ENCODE measurements at places on chromosomes 12 and 14. TPM values are rescaled to one million over a fixed set of nuclear protein-coding genes. Genes with fewer than 3 reads are reported as not detected.

ARMH4 gene
- total RNA-seq = 1.1 TPM

RDH16 gene
- under 0.01 TPM for total RNA-seq

NAP1L1 gene
- 85.6 TPM for total RNA-seq

LTB4R gene
- 13.5 TPM for total RNA-seq

CMA1 gene
- total RNA-seq = not detected

RPL10L gene
- total RNA-seq = not detected

MMP19 gene
- total RNA-seq = 0.27 TPM

PSMC1 gene
- total RNA-seq = 25.0 TPM

CPNE6 gene
- total RNA-seq = not detected

GON7 gene
- total RNA-seq = 6.2 TPM

SDR9C7 gene
- total RNA-seq = not detected

FOXM1 gene
- 4.0 TPM for total RNA-seq

CLSTN3 gene
- total RNA-seq = 53.9 TPM
